Stimulated activated naive CD8-positive, alpha-beta T cell treated with anti-CD3 and anti-CD28 coated beads, Interleukin-15, amount 100 ng/mL, for 72 hours (primary cell): ENCODE measurements at places on chromosomes 5 and 9.
A peak's percentile ranks its signal among the peaks of the same experiment; 100 is the strongest.

DNA sequence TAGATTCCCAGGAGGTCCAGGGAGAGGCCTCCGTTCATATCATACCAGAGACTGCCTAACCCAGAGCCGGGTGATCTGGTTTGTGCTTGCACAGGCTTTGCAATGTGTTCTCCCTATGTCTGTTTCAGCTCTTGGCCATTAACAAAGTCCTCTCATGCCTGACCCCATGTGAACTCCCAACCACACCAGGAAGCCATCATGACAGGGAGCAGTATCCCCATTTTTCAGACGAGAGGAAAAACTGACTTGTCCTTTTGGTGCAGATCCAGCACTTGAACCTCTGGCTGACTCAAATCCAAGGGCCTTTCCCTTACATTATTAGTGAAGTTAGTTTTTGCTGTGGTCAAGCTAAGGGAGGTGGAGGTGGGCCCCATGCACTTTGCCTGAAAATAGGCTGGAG lies 58.4 kb downstream of the TEX10 start:
- no peak for DNase-seq

GRCh38 chr5:126492939-126493338 lies 69.7 kb downstream of the GRAMD2B start:
- DNase-seq: no peak

GRCh38 chr5:139710319-139711066 lies 62.3 kb downstream of the CXXC5 start:
- peak; percentile 45 for DNase-seq

DNA sequence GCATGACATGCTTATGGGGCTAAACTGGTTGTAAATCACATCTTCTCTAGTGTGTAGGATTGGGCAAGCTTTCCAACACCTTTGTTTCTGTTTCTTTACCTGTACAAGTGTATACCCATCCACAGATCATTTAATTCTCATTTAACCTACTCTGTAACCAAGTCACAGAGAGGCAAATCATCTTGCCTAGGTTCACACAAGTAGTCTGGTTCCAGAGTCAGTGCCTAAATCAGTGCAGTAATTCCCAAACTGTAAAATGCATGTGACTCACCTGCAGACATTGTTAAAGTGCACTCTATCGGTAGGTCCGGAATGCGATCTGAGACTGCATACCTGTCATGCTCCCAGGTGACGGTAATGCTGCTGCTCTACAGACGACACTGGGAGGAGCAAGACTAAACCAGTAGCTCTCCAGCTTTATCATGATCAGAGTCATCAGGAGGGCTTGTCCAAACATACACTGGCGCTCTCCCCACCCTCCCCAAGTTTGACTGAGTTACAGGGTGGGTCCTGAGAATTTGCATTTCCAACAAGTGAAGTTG lies 107.9 kb upstream of the FREM1 start:
- no peak for DNase-seq

- no peak for DNase-seq
These were observed 1.1 kb downstream of the HRCT1 start for GRCh38 chr9:35906923-35907699.
